ENCODE measurements at places on chromosomes 1 and 21.

DNA sequence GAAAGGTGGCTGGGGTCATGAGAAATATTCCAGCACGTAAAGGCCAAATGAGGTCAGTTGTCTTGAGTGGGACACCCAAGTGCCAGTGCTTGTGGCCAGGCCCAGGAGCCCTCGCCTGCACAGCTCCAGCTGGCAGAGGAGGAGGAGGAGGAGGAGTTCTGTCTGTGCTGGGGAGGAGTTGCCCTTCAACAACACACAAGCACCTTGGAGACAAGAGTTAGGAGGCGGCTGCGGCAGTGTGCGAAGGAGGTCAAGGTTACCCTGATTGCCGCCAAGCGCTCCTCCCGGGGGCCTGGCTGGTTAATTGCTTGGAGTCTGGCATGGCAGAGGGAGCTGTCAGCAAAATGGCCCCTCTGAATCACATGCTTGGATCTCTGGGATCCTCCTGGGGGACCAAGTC lies 45.1 kb downstream of the GRIK3 start:
- no peak for DNase-seq

GRCh38 chr1:230917284-230918135 lies 49.2 kb upstream of the C1orf198 start:
- peak; percentile 17 for DNase-seq

DNA sequence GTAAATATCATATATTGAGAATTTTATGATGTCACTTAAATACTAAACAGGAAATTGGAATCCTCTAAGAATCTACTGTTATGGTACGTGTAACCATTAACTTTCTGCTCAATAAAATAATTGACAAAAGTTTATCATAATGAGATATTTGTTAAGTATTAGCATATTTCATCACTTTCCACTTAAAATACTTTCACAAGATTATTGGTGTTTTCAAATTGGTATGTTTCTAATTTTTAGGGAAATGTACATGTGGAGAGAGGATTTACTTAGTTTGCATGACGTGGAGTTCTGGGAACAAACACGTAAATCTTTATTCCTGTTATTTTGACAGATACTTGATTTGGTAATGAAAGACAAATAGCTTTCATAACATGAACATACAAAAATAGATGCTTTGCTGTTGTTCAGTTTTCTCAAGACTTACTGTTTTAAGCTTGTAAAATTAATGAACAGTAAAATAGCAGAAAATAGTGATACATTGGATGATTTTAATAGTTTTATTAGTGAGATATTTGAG lies 1.6 kb downstream of the SRSF11 start:
- no peak for DNase-seq

GRCh38 chr1:119544165-119544762 lies 37.3 kb downstream of the HSD3B1 start:
- DNase-seq, result no peak

All from GM12878 (cell line).